ENCODE measurements at places on chromosomes 2 and 18. TPM values are rescaled to one million over a fixed set of nuclear protein-coding genes. Genes with fewer than 3 reads are reported as not detected.

DNA sequence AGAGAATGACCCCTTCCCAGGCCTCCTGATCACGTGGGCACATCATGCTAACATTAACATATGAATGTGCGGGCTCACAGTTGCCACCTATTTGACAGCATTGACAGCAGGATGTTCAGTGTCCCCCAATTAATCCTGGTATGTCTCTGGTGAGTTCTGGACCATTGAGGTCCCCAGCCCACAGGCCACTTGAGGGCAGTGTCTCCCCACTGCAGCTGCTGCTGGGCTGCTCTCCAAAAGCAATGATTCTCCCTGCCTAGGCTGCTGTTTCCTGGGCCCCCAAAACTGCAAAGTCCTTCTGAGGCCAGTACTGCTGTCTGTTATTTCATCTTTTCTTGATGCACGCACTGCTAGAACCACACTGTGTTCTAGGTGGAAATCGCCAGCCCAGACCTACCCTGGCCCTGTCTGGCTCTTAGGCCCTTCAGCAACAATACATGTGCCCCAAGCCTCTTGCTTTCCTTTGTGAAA is 52.7 kb upstream of the MAPK4 start:
- no peak overlapping the region for H3K4me3 ChIP-seq
- H3K4me1 ChIP-seq = peaks cover 6% of the 10 kb centered on the region
- DNase-seq = peak; percentile 54
- no peak overlapping the region for H3K27ac ChIP-seq
- H3K36me3 ChIP-seq = no peaks in the 10 kb centered on the region
- no peaks in the 10 kb centered on the region for H3K27me3 ChIP-seq

- H3K36me3 ChIP-seq = no peaks in the 10 kb centered on the region
- no peak for DNase-seq
- no peak overlapping the region for H3K4me3 ChIP-seq
- H3K27me3 ChIP-seq = no peaks in the 10 kb centered on the region
- no peak overlapping the region for H3K27ac ChIP-seq
Measured at GRCh38 chr18:3970929-3971328, 484.2 kb downstream of the DLGAP1 start.

DNA sequence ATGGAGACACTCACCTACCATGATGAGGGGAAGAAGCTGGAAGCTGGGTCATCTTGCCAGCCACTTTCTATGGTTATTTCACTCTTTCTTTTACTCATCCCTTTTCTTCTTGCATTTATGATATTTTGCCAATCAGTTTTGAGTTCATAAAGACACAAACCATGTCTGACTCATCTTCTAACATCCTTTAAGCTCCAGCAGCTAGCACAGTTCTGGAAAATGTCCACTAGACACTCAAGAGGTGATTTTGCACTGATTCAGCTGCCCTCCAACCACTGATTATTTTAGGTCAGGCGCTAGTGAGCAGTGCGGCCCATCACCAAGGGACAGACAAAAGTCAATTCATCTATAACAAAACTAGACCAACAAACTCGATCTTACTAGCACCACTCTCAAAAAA is 537.1 kb upstream of the ID2 start:
- H3K4me1 ChIP-seq = no peaks in the 10 kb centered on the region
- no peak overlapping the region for H3K27ac ChIP-seq
- H3K27me3 ChIP-seq = no peaks in the 10 kb centered on the region
- no peak for DNase-seq
- H3K4me3 ChIP-seq = no peak overlapping the region

DNA sequence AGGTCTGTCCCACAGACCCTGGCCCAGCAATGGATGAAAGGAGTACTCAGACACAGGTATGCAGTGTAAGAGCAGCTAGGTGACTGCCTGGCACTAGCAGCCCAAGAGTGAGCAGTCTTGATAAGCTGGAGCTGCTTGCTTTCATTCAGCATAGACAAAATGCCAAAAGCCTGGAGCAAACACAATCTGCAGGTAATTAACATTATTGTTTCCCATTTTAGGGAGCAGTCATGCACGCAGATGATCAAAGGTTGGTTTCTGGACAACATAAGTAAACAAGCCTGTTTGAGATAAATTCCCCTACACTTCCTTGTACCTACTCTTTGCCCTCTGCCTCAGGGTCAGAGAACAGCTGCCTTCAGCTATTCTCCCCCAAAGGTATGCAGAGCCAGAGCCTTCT is 73.7 kb upstream of the MSTN start:
- H3K4me1 ChIP-seq = no peaks in the 10 kb centered on the region
- H3K27me3 ChIP-seq = no peaks in the 10 kb centered on the region
- no peak for DNase-seq
- H3K36me3 ChIP-seq = peaks cover 26% of the 10 kb centered on the region

- peaks cover 7% of the 10 kb centered on the region for H3K36me3 ChIP-seq
- H3K27ac ChIP-seq = no peak overlapping the region
- H3K4me1 ChIP-seq = peaks cover 15% of the 10 kb centered on the region
- H3K27me3 ChIP-seq = no peaks in the 10 kb centered on the region
Measured at GRCh38 chr2:165535471-165535870, 66.0 kb downstream of the CSRNP3 start.

DNA sequence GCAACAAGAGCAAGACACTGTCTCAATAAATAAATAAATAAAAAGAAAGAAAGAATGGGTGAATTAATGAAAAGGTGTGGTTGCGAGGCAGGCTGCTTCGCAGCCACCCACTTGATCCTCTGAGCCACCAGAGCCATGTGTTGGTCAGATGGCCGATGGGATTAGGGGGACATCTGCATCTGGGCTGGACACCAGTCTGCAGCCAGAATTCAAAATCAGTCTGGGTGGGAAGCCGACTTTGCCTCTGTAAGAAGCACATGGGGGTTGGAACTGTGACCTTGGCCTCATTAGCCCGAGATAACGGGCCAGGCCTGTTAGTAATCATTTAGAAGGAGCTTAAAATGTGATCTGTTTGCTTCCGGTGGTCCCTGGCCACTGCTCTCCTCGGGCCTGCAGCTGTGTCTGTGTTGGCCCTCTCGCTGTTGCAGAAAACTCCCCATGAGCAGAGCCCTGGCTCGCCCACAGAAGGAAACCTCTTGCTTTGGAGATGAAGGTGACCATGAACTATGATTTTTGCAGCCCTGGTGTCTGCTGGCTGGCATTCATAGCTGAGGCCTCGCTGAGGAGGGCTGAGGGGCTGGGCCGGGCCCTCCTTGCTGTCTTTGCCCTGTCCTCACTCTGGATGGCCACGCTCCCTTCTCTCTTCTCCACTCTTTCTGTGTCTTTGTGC is 94.4 kb downstream of the DYSF start:
- H3K36me3 ChIP-seq = peaks cover 4% of the 10 kb centered on the region
- DNase-seq = no peak
- H3K4me1 ChIP-seq = peaks cover 25% of the 10 kb centered on the region
- H3K27ac ChIP-seq = no peak overlapping the region
- peaks cover 23% of the 10 kb centered on the region for H3K27me3 ChIP-seq

DNA sequence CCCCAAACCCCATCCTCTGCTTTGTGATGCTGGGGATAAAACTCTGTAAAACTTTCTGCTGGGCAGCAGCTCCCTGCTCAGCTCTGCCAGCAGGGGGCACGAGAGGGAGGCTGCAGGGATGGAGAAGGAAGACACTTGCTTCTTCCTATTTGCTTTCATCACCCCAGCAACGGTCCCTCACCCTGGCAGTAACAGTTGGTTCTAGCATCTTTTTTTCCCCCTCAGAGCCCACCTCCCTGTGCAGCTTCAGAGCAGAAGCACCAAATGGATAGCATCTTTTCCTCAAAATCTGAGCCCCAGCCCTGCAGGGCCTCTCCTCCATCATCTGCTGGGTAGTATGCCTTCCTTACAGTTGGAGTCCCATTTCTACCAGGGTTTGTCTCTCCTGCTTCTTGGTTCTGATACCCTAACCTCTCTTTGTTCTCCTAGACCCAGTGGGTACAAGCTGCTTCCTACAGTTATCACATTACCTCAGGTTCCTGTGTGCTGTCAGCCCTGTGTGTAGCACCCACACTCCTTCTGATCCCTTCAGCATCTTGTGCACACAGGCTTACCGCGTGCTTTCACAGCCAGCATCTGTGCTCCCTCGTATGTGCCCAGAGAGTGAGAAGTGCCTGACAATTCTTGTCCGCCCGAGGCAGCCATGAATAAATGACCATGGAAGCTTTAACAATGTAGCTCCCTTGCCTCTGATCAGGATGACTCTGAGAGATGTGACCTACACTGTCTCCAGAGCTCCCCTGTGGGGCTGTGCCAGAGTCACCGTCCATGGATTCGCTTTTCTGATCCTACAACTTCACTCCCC is 14.5 kb downstream of the CKAP2L start:
- peaks cover 16% of the 10 kb centered on the region for H3K4me1 ChIP-seq
- peaks cover 19% of the 10 kb centered on the region for H3K36me3 ChIP-seq
- DNase-seq = peak; percentile 83
- no peaks in the 10 kb centered on the region for H3K27me3 ChIP-seq
- H3K4me3 ChIP-seq = no peak overlapping the region
- H3K27ac ChIP-seq = peak overlapping the region; percentile 88

DNA sequence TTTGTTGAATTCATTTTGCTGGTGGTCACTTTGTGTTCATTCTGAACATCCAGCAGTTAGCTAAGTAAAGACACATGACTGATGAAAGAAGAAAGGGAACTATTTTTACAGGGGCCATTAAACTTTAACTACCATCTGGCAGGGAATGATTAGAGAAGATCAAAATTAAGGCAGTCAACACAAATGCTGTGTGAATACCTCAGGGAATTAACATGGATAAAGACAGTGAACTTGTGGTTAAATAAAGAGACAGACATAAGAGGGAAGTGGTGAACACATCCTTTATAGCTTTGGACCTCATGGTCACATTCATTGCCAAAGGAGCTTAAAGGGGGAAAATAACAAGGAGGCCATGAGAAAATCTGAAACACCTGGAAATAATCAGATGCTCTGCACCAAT is 52.6 kb upstream of the ATP5MC3 start:
- H3K36me3 ChIP-seq = peaks cover 8% of the 10 kb centered on the region
- no peaks in the 10 kb centered on the region for H3K4me1 ChIP-seq
- DNase-seq = no peak

DNA sequence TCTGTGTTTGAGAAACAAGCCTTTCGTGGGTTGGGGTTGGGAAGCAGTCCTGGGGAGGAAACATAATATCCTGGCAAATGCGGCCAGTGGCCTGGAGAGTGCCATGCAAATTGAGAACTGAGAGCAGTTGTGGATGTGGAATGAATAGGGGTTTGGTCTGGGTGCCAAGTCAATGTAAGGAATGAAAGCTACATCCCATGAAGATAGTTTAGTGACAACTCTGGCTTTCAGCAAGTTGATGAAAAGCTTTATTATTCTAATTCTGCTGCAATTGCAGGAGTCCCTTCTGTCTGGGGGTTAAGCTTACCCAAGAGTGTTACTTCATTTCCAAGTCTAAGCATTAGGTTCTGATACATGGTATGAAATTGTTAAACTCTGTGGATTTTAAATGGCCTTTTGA is 771.6 kb downstream of the DPP10 start:
- H3K36me3 ChIP-seq = no peaks in the 10 kb centered on the region
- H3K4me1 ChIP-seq = peaks cover 21% of the 10 kb centered on the region
- H3K4me3 ChIP-seq = no peak overlapping the region
- DNase-seq = no peak
- H3K27ac ChIP-seq = no peak overlapping the region

- peaks cover 2% of the 10 kb centered on the region for H3K36me3 ChIP-seq
- DNase-seq = no peak
- H3K4me1 ChIP-seq = no peaks in the 10 kb centered on the region
- no peak overlapping the region for H3K27ac ChIP-seq
- H3K4me3 ChIP-seq = no peak overlapping the region
Measured at GRCh38 chr18:11885278-11885947, 22.7 kb downstream of the MPPE1 start.

Gene IL36G
- not detected for total RNA-seq

Gene SLC23A3
- total RNA-seq = 1.5 TPM

Gene DRC1
- 0.45 TPM for total RNA-seq

Gene MC5R
- not detected for total RNA-seq

Gene CTLA4
- 1.3 TPM for total RNA-seq

Gene DCDC2C
- not detected for total RNA-seq

Gene RNF125
- 1.1 TPM for total RNA-seq

Gene GTF3C2
- total RNA-seq = 114 TPM
